ENCODE measurements at places on chromosomes 6 and 20.

DNA sequence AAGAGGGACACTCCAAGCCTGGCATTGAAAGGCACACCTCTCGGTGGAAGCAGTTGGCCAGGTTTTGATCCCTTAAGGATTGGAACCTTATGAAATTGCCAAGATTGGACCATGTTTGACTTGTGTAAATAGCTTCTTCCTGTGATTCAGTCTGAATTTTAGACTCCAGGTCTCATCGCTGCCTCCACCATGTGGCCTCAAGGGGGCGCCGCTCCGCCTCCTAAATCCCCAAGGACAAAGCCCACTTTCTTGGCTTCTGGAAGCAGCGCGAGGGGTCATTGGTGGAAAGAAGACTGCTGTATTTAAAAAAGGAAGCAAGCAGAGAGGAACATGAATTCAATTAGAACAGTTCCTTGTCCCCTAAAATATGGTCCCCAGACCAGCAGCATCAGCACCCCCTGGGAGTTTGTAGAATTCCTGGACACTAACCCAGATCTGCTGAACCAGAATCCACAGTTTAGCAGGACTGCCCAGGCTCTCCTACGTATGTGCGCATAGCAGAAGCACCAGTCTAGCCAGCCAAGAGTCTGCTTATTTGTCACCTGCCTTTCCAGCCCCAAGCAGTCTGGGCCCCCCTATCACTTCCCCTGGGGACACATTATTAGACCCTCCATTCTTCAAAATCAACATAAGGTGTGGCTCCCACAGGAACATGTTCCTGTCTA, 108.5 kb downstream of the LY86 start:
- DNase-seq, result no peak

- DNase-seq, result no peak
Observed at GRCh38 chr6:169254456-169255316, 1.0 kb upstream of the THBS2 start.

GRCh38 chr20:36309643-36310042, 3.5 kb downstream of the DLGAP4 start:
- DNase-seq, result no peak

DNA sequence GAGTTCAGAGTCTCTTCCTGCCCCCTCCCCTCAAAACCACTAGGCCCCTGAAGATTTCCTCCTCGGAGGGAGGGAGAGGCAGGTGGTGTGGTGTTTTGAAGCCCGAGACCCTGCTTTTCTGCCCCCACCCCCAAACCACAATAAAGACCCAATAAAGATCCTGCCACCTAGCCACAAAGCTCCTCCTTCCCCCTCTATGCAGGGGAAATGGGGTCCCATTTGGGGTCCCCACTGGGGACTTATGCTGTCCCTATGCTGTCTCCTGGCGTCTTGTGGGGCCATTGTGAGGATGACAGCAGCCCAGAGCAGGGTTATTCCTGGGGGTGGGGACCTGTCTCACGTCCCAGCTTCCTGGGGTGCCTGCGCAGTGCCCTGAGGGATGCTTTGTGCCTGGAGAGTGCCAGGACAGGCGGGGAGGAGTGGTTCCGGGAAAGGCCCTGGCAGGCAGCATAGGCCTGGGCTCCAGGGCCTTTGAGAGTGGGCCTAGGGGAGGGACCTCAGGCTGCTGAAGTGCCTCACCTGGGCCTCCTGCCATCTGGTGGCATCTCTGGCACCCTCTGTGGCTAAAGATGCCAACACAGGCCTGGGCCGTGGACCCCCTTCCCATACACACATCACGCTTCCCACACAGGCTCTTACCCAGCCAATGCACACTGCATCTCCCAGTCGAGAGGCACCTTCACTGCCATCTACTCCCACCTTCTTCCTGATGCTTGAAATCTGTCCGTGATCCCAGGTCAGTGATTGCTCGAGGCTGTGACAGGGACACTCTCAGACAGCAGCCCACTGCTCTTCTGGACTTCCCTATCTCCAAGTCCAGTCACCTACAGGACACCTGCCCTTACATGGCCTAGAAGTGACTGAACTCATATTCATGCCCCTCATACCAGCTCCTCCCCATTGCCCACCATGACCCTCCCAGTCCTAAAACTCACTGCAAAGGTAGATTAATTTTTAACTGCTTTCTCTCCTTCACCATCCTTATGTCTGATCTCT, 7.9 kb upstream of the ARMC12 start:
- DNase-seq, result no peak

DNA sequence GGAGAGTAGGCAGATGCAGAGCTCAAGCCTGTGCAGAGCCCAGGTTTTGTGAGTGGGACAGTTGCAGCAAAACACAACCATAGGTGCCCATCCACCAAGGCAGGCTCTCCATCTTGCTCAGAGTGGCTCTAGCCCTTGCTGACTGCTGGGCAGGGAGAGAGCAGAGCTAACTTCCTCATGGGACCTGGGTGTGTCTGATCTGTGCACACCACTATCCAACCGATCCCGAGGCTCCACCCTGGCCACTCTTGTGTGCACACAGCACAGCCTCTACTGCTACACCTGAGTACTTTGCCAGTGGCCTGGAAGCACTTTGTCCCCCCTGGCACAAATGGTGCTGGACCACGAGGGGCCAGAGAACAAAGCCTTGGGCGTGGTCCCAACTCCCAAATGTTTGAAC, 7.9 kb upstream of the DEFB125 start:
- no peak for DNase-seq

- no peak for DNase-seq
Observed at GRCh38 chr20:52761867-52762266, 210.3 kb upstream of the TSHZ2 start.

- DNase-seq, result no peak
Observed at GRCh38 chr6:150118627-150119026, 24.2 kb upstream of the PPP1R14C start.

- no peak for DNase-seq
Observed at GRCh38 chr20:10374036-10374435, 60.0 kb downstream of the MKKS start.

GRCh38 chr6:136415351-136416007, 125.8 kb upstream of the BCLAF1 start:
- DNase-seq, result no peak

- DNase-seq, result no peak
Observed at GRCh38 chr20:58790454-58790853, 60.2 kb downstream of the GNAS-AS1 start.

- DNase-seq, result no peak
Observed at GRCh38 chr6:157798851-157799250, 24.2 kb upstream of the SNX9 start.

GRCh38 chr6:105301072-105301503, 101.8 kb downstream of the PREP start:
- DNase-seq, result no peak

DNA sequence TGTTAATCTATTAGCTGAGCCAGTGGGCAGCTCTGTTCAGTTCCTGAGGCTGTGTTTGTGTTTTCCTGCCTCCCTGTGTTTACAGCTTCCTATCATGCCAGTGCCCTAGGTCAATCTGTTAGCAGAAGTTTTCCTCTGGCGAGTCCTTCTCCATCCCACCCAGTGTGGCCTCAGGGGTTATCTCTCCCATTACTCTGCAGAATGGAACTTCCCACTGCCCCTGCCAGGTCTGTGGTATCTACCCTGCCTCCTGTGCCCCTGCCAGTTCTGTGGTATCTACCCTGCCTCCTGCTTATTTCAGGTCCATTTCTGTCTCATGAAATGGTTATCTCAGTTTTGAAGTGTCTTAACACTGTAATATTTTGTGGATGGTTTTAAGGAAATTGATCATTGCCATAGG, 63.1 kb downstream of the SLX4IP start:
- DNase-seq, result no peak

GRCh38 chr20:35978041-35978513, 9.7 kb downstream of the CNBD2 start:
- DNase-seq, result no peak

- no peak for DNase-seq
Observed at GRCh38 chr6:140736231-140736630, 1361.8 kb upstream of the CITED2 start.

DNA sequence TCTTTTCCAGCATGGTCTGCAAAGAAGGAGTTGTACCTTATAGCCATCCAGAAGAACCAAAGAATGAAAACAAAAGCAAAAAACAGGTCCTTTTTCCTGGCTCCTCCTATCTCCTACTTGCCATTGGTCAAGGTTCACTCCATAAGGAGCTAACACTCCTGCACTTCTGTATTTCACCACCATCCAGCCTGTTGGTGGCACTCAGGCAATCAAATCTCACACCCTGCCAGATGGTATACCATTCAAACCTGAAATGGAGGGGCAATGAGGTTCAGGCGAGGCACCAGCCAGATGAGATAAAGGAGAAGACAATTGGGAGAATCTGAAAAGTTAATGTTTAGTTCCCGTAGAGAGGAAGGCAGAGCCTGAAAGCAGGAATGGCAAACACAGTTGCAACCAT, 203.8 kb downstream of the ALDH8A1 start:
- no peak for DNase-seq

GRCh38 chr6:72861059-72861458, 239.2 kb downstream of the KCNQ5 start:
- DNase-seq, result no peak

DNA sequence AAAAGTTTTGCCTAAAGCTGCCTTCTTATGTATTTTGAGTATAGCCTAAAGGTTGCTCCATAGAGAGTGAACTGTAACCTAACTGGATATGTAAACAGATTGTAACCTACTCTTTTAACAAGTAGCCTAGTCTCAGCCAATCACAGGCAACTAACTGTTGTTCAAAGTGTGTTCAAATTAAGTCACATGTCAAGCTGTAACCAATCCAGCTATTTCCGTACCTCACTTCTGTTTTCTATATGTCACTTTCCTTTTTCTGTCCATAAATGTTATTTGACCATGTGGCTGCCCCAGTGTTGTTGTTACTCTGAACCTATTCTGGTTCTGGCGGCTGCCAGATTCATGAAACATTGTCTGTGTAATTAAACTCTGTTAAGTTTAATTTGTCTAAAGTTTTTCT, 47.4 kb upstream of the RNGTT start:
- no peak for DNase-seq

DNA sequence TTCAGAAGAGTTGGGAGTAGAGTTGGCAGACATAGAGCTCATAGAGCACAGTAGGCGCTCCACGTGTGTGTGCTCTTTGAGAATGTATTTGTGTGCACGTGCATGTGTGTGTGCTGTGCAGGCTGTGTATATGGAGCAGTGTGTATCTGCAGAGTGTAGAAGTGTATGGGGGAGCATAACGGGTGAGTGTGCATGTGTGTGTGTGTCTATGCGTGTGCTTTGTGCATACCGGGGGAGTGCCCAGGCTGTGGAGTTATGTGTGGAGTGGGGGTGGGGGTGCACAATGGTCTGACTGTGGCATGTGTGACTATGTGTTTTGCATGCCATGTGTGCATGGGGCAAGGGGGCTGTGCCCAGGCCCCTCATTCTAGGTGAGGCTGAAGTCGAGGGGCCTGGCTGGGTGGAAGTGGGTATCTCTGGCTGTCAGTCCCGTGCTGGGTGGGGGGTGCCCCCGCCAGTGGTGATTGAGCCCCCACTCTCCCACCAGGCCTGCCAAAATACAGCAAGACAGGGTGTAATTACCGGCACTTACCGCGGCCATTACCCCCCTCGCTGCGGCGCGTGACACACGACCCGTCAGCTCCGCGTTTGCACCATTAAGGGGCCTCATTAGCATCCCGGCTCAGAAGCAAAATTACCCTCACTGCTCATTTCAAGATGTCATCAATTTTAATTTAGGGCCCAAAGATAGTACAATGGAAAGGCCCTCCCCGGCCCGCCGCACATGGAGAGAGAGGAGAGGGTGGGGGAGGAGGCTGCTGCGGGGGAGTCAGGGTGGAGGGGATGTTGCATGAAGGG, 39.1 kb downstream of the MDFI start:
- no peak for DNase-seq

GRCh38 chr20:49705358-49705757, 8.3 kb downstream of the B4GALT5 start:
- DNase-seq, result no peak

DNA sequence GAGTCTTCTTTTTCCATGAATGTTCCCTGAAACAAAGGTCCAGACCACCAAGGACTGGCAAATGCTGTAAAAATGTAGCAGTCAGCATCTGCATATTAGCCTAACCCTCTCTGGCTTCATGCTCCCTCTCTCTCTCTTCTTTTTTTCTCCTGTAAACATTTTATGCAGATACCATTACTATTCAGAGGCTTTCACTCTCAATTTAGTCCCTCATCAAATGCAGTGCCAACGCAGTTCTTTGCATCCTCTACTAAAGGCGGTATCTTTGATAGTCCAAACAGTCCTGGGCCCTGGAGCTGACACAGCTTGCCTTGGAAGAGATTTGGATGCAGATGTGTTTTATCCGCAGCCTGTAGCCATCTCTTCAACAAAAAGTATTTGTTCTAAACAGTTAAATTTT, 167.1 kb upstream of the MMS22L start:
- DNase-seq, result no peak

DNA sequence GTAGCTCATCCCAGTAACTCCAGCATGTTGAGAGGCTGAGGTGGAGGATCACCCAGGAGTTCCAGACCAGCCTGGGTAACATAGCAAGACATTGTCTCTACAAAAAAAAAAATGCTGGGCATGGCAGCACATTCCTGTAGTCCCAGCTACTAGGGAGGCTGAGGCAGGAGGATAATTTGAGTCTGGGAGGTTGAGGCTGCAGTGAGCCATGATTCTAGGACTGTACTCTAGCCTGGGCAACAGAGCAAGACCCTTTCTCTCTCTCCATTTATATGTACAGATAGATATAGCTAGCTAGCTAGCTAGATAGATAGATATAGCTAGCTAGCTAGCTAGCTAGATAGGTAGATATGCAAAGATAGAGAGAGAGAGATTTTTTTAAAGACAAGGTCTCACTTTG, 20.4 kb downstream of the ILRUN start:
- no peak for DNase-seq

GRCh38 chr20:483815-484644, 21.7 kb upstream of the TBC1D20 start:
- no peak for DNase-seq

- DNase-seq, result no peak
Observed at GRCh38 chr20:8395956-8396355, 263.9 kb downstream of the PLCB1 start.
